Naive thymus-derived CD4-positive, alpha-beta T cell (primary cell): ENCODE measurements at places on chromosomes 3 and 15.

DNA sequence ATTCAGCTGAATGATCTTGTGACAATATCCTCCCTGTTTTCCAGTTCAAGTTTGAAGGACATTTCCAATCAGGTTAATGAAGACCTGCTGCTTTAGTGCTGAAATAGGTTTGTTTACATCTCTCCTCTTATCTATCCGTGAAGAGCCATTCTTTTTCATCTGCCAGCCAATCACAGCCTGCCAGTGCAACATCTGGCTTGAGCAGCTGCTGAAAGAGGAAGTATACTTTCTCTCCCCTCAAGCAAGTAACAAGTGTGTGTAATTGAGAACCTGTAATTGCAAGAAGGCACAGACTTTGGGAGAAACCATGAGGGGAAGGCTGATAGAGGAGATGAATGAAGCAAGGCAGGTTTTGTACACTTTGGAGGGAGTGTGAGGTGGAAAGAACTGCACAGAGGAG lies 404.3 kb downstream of the AGBL1 start:
- H3K4me3 ChIP-seq, result no peak overlapping the region
- H3K36me3 ChIP-seq, result no peaks in the 10 kb centered on the region
- H3K27me3 ChIP-seq, result no peaks in the 10 kb centered on the region

GRCh38 chr3:52495777-52496602 lies 852 bp downstream of the STAB1 start:
- DNase-seq, result no peak
- H3K27ac ChIP-seq, result no peak overlapping the region
- H3K36me3 ChIP-seq, result no peaks in the 10 kb centered on the region
- H3K4me3 ChIP-seq, result no peak overlapping the region
- no peaks in the 10 kb centered on the region for H3K27me3 ChIP-seq

- DNase-seq, result peak; percentile 47
- H3K27me3 ChIP-seq, result no peaks in the 10 kb centered on the region
- H3K4me1 ChIP-seq, result peaks cover 10% of the 10 kb centered on the region
- peak overlapping the region; percentile 90 for H3K27ac ChIP-seq
- no peaks in the 10 kb centered on the region for H3K36me3 ChIP-seq
Measured at GRCh38 chr15:45199136-45199810, 11.5 kb upstream of the SHF start.

DNA sequence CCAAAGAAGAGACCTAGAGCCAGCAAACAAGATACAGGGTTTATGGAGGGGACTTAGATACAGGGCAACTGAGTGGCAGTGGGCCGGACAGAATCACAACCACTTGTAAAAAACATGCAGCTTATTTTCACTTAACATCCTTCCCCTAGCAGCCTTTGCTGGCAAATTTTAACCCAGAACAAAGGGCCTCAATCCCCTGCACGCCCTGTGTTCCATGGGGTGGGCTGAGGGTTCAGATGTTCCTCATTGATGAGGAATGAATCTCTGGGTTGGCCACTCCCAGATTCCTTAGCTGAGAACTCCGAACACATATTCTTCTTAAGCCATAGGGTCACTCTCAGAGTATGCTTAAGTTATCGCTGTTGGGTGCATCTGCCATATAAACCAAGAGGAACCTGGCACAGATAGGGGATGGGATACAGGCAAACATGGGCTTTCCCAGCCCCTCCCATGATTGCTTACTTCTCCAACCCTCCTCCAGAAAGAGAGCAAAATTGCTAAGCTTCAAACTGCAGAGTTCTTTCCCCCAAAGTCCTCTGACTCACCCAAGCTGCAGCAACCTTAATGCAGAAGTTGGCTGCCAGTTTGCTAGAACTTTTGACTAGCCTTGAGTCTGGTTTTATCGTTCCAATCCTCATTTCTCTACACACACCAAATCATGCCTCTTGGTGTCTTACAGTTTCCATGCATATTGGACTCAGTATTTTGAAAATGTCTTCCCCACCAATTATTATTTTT lies 146.9 kb downstream of the CD47 start:
- no peak overlapping the region for H3K27ac ChIP-seq
- DNase-seq, result no peak
- no peaks in the 10 kb centered on the region for H3K27me3 ChIP-seq
- no peaks in the 10 kb centered on the region for H3K4me1 ChIP-seq
- H3K36me3 ChIP-seq, result no peaks in the 10 kb centered on the region

DNA sequence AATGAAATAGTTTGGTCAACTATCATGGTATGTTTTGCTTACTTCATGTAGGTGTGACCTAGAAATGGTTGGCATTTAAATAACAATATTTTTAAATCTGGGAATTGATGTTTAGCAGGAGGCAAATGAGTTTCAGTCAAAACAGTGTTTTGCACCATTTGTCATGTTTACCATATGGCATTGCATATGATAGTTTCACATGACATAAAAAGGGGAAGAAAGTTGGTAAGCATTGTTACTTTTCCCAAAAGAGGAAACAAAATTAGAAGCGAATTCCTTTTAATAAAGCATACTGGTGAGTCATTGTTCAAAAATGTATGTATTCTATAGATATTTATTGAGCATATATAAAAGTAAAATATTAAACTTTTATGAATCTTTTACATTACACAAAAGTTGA lies 2.3 kb downstream of the RNF13 start:
- H3K36me3 ChIP-seq, result peaks cover 9% of the 10 kb centered on the region
- DNase-seq, result no peak
- H3K27me3 ChIP-seq, result no peaks in the 10 kb centered on the region
- H3K4me3 ChIP-seq, result no peak overlapping the region

GRCh38 chr3:12588039-12589009 lies 31.4 kb downstream of the MKRN2 start:
- no peaks in the 10 kb centered on the region for H3K27me3 ChIP-seq
- no peak for DNase-seq
- H3K4me1 ChIP-seq, result no peaks in the 10 kb centered on the region
- H3K4me3 ChIP-seq, result no peak overlapping the region

- no peak overlapping the region for H3K4me3 ChIP-seq
- DNase-seq, result no peak
- peaks cover 22% of the 10 kb centered on the region for H3K4me1 ChIP-seq
- H3K27me3 ChIP-seq, result no peaks in the 10 kb centered on the region
- H3K27ac ChIP-seq, result no peak overlapping the region
- H3K36me3 ChIP-seq, result no peaks in the 10 kb centered on the region
Measured at GRCh38 chr15:64642875-64643274, 132.5 kb downstream of the RBPMS2 start.

DNA sequence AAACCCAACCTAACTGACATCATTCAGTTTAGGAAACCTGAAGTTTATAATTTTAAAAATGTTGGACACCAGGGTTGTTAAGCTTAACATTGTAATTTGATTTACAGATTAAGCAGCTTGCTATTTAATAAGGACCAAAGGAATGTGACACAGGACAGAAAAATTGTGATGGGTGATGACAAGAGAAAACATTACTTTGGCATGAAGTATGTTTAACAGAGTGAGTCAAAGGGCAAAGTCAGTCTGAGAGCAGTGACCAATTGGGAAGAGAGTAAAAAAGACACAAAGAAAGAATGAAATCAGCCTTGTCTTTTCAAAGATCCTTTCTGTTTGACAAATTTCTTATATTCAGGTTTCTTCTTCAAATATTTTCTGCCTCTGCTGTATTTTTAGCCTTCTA lies 1301.6 kb downstream of the SI start:
- H3K36me3 ChIP-seq, result no peaks in the 10 kb centered on the region
- H3K27ac ChIP-seq, result no peak overlapping the region
- no peaks in the 10 kb centered on the region for H3K27me3 ChIP-seq
- H3K4me3 ChIP-seq, result no peak overlapping the region

DNA sequence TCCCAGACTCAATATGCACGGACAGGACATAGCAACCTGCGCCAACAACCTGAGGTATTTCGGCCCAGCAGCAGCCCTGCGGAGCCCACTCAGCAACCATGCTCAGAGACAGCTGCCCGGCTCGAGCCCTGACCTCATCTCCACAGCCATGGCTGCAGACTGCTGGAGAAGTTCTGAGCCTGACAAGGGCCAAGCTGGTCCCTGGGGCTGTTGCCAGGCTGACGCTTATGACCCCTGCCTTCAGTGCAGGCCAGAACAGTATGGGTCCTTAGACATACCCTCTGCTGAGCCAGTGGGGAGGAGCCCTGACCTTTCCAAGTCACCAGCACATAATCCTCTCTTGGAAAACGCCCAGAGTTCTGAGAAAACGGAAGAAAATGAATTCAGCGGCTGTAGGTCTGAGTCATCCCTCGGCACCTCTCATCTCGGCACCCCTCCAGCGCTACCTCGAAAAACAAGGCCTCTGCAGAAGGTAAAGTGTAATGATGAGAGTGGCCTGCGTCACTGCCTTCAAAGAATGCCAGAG lies 25.5 kb downstream of the TMEM41A start:
- H3K4me3 ChIP-seq, result no peak overlapping the region
- H3K4me1 ChIP-seq, result no peaks in the 10 kb centered on the region
- H3K36me3 ChIP-seq, result peaks cover 8% of the 10 kb centered on the region

GRCh38 chr15:89662893-89663626 lies 7.8 kb upstream of the KIF7 start:
- no peak overlapping the region for H3K27ac ChIP-seq
- no peaks in the 10 kb centered on the region for H3K36me3 ChIP-seq
- no peak for DNase-seq
- no peaks in the 10 kb centered on the region for H3K4me1 ChIP-seq

- no peaks in the 10 kb centered on the region for H3K4me1 ChIP-seq
- no peak for DNase-seq
- H3K27me3 ChIP-seq, result no peaks in the 10 kb centered on the region
- no peak overlapping the region for H3K4me3 ChIP-seq
Measured at GRCh38 chr3:25449857-25450256, 21.8 kb downstream of the RARB start.

GRCh38 chr3:51682079-51682478 lies 11.0 kb downstream of the TEX264 start:
- H3K36me3 ChIP-seq, result no peaks in the 10 kb centered on the region
- peak overlapping the region; percentile 63 for H3K27ac ChIP-seq
- no peaks in the 10 kb centered on the region for H3K27me3 ChIP-seq
- H3K4me3 ChIP-seq, result peak overlapping the region; percentile 46
